Coronary artery (tissue), 2 donors: ENCODE measurements at places on chromosomes 7 and 10.

GRCh38 chr7:151186640-151187408, at the start of gene ASB10:
TSS of gene ASB10 (minus strand) at chr7:151187250. CDS start at chr7:151187130, 120 bp downstream.
- DNase-seq = no peak

DNA sequence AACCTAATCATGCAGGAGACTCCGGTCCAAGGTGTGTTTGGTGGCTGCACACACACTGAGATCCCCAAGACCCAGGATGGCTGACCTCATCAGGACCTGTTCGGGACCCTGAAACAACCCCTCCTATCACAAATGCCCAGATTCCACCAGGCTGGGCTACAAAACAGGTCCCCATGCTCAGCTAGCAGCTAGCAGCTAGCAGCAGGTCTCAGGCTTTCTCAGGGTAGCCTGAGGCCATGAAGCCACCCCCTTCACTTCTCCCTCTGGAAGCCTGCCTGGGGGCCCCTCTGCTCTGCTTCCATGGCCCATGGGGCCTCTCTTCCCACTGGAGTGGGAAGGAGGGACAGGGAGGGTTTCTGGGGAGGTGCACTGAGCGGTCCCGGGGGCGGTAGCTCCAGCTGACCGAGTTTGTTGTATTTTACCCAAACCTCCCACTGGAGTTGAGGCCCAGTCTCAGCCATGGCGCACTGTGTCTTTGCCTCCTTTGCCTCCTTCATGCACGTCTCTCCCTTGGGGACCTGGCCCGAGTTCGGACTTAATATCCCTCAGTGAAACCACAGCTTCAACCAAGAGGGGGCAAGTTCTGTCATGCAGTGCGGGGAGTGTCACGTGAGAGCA, 95.1 kb upstream of the GPR26 start:
- peak; percentile 54 for DNase-seq

DNA sequence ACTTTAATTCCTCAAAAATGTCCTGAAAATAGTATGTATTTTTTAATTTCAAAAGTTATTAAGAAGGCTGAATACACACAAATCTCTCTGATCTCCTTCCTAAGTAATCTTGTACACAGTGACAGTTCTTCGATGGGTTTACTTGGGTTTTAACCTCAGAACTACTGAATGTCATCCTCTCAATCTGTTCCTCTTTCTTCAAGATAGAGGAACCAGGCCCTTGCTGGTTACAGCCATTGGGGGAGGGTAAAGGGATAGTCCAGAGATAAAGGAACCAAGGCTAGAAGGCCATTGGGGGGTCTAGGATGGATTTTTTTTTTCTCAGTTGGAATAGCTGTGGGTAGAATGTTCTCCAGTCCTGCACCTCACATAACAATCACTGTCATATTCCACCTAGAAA, 224.9 kb downstream of the SKIDA1 start:
- no peak for DNase-seq

DNA sequence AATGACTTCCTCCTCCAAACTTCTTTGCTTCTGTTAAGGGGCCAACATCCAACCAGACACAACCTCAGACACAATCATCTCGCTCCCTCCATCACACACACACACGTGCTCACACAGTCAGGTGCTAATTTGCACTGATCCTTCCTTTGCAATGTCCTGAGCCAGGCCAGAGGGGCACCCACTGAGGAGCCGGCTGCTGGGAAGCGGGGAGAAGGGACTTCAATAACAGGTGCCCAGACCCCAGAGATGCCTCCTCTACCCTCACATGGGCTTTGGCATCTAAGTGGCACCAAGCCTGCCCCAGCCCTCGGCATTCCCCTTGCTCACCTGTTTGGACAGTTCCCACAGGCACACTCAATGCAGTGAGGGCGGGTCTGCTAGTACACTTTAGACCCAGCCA, 34.2 kb upstream of the SVOPL start:
- no peak for DNase-seq

DNA sequence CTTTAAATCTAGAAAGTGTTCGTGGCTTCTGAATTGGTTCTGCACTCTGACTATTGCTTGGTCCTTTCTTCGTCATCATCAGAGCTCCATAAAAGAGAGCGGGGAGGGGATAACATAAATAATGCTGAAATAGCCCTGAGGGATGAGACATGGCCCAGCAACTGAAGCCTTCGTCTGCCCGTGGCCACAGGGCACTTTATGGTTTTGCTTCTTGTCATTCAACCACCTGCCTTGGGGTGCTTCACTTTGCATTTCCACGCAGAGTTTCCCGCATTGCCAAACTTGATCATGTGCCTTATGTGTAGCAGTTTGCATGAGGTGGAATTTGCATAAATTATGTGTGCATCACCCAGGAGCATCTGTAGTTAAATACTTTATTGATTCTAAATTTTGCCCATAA, 15.9 kb downstream of the GSTO2 start:
- DNase-seq = no peak

DNA sequence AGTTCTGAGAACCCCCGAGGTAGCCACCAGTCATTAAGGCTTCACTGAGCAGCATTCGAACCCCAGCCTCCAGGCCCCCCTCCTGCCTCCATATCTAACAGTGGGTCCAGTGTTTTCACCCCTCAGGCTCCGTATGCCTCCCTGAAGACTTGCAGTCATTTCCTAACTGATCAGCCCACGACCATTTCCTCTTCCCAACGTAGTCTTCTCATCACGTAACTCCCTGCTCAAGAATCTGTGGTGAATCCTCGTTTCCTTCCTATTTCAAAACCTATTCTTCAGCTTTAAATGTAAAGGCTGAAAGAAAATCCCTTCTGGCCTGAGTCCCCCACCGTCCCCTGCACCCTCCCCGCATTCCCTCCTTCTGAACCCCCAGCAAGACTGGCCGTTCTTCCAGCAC, 21.1 kb downstream of the FRMD4A start:
- no peak for DNase-seq

DNA sequence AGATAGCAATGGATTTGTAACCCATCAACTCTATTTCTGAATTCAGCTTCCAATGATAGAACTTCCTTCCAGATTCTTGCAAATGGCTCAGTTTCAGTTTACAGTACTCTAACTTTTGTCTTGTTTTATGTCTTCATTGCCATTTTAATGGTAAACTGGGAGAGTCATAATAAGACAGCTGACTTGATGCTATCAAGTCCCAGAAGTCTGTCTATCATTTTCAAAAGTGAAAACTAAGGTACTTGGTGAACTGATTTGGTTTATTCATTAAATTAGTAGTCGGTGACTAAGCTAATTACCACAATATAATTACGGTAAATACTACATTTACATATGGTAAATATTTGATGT, 25.0 kb downstream of the RTKN2 start:
- DNase-seq = no peak

GRCh38 chr7:137798073-137798763, 48.6 kb downstream of the DGKI start:
- DNase-seq = no peak

- no peak for DNase-seq
These were observed 22.9 kb upstream of the GRB10 start for GRCh38 chr7:50805447-50806125.

DNA sequence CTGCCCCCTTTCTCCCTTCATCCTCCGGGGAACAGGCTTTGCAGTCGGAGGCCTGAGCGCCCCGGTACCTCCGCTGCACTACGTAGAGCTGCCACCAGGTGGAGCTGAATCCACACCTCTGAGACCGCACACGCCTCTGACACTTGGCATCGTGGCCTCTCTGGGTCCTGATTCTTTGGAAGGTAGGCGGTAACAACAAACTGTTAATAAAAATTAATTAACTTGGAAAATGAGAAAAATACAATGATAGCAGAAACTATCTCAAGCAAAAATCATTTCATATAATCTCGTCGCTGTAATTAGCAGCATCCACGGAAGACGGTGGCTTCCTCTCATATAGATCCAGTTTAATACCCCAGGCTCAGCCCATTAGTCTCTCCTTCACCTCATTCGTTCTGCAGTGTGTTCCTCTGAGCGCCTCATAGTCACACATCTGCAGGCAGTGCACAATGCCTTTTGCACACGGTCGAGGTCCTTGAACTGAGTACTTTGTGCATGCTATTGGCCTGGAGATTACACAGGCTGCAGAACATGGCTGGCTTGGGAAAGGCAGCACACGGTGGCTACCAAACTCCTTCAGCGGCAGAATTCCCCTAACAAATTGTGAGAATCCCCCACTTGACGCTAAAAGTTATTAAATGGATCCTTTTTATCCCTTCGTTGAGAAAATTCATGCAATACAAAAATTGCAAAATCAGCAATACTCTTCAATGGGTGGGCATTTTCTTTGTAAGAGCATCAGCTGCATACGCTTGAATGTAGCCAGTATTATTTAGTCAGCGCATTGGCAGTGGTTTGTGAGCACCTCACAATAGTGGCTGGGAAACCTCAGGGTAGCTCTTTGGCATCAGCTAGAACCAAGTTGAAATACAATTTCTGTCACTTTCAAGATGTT, 18.7 kb downstream of the OR9A2 start:
- DNase-seq = no peak
